Mucosa of gallbladder (tissue), 1 donor: ENCODE measurements at places on chromosomes 6 and 20. TPM values are rescaled to one million over a fixed set of nuclear protein-coding genes. Genes with fewer than 3 reads are reported as not detected.

Gene ANGPT4
- 0.20 TPM for total RNA-seq

Gene SLC12A5
- 0.32 TPM for total RNA-seq

Gene C6orf163
- total RNA-seq: 2.6 TPM

Gene FOXS1
- 1.6 TPM for total RNA-seq

Gene PPARD
- 27.9 TPM for total RNA-seq

Gene HEY2
- 2.4 TPM for total RNA-seq

Gene MYH7B
- 1.4 TPM for total RNA-seq

Gene SNAI1
- 3.2 TPM for total RNA-seq

Gene TNFRSF21
- 64.7 TPM for total RNA-seq

Gene CPXM1
- total RNA-seq: 6.8 TPM

Gene TMEM74B
- total RNA-seq: 2.0 TPM

Gene BMP6
- total RNA-seq: 7.3 TPM

Gene MCHR2
- not detected for total RNA-seq

Gene ABHD16B
- not detected for total RNA-seq

Gene TCF21
- 10.9 TPM for total RNA-seq

Gene PPIL4
- 21.1 TPM for total RNA-seq

Gene BCAS4
- 8.2 TPM for total RNA-seq

Gene EFCAB8
- 0.20 TPM for total RNA-seq

Gene CALHM6
- total RNA-seq: 4.8 TPM

Gene ZNF391
- 1.9 TPM for total RNA-seq

Gene GGTLC1
- total RNA-seq: 0.40 TPM

Gene FAM50B
- total RNA-seq: 24.8 TPM

Gene ULBP2
- total RNA-seq: 0.14 TPM

Gene CCND3
- 103 TPM for total RNA-seq

Gene OOEP
- 0.58 TPM for total RNA-seq

Gene DDR1
- 457 TPM for total RNA-seq

Gene SCUBE3
- total RNA-seq: 0.37 TPM

Gene PPP1R14C
- 0.37 TPM for total RNA-seq

Gene SPATA25
- total RNA-seq: 2.8 TPM

Gene GNAS-AS1
- 1.6 TPM for total RNA-seq

Gene LGSN
- total RNA-seq: 0.06 TPM

Gene PMEPA1
- total RNA-seq: 83.8 TPM

Gene KIAA0408
- 6.8 TPM for total RNA-seq

Gene SH3BGRL2
- 64.3 TPM for total RNA-seq

Gene NRN1
- 6.4 TPM for total RNA-seq

Gene SOX4
- 79.4 TPM for total RNA-seq

Gene SIM1
- total RNA-seq: not detected

Gene PTGIS
- total RNA-seq: 101 TPM

Gene IL17A
- not detected for total RNA-seq

Gene GRIK2
- 1.2 TPM for total RNA-seq

Gene OR2B6
- not detected for total RNA-seq

Gene TRIM40
- not detected for total RNA-seq

Gene MEI4
- 0.17 TPM for total RNA-seq

Gene BMP2
- total RNA-seq: 55.8 TPM

Gene DLGAP4
- total RNA-seq: 78.4 TPM
